ENCODE measurements at places on chromosomes 7 and 10.

DNA sequence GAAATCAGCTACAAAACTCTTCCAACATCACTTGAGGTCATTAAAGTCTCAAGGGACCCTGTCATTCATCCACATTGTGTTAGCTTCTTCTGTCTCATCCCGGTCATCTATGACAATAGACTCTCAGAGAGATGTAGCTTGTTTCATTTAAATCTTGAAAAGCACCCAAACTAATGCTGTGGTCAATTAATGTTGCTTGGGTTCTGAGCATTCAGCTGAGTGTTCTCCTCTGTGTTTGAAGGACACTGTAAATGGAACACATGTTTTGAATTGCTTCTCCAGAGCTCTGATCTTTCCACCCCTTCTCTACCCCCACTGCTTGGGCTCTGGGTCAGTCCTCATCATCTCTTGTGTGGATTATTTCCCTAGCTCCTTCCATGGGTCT is 19.6 kb upstream of the ADD3 start:
- no peaks in the 10 kb centered on the region for H3K27me3 ChIP-seq
- H3K4me1 ChIP-seq, result no peaks in the 10 kb centered on the region
- no peak overlapping the region for H3K27ac ChIP-seq
- H3K4me3 ChIP-seq, result no peak overlapping the region
- DNase-seq, result no peak

DNA sequence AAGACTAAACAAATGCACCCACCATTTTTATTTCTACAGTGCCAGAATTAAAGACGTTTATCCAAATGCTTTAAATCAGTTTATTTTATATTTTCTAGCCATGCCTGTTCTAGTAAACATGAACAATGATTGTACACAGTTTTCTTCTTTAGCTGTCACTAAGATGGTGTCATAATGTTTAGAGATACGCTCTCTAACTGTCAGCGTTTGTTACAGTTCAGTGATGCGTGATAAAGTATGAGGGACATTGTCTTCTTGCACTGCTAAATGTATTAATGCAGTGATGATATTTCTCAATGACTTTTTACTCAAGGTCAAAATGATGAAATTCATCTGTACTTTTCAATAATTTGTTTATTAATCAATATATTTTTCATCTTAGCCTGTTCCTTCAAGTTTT is 513.6 kb downstream of the ATRNL1 start:
- no peak for DNase-seq
- no peaks in the 10 kb centered on the region for H3K36me3 ChIP-seq
- no peak overlapping the region for H3K4me3 ChIP-seq
- H3K27me3 ChIP-seq, result no peaks in the 10 kb centered on the region

GRCh38 chr7:29953726-29954347 is 35.8 kb downstream of the SCRN1 start:
- no peak for DNase-seq
- H3K36me3 ChIP-seq, result no peaks in the 10 kb centered on the region
- no peak overlapping the region for H3K4me3 ChIP-seq
- H3K27ac ChIP-seq, result no peak overlapping the region
- H3K27me3 ChIP-seq, result no peaks in the 10 kb centered on the region
- peaks cover 9% of the 10 kb centered on the region for H3K4me1 ChIP-seq

GRCh38 chr7:105905910-105906568 is 29.6 kb upstream of the ATXN7L1 start:
- no peak overlapping the region for H3K4me3 ChIP-seq
- no peak overlapping the region for H3K27ac ChIP-seq
- no peaks in the 10 kb centered on the region for H3K36me3 ChIP-seq
- no peaks in the 10 kb centered on the region for H3K27me3 ChIP-seq

- no peak overlapping the region for H3K4me3 ChIP-seq
- no peak for DNase-seq
- no peaks in the 10 kb centered on the region for H3K27me3 ChIP-seq
- peaks cover 22% of the 10 kb centered on the region for H3K4me1 ChIP-seq
- no peaks in the 10 kb centered on the region for H3K36me3 ChIP-seq
These were observed 46.6 kb upstream of the ARHGAP12 start for GRCh38 chr10:31975157-31975765.

DNA sequence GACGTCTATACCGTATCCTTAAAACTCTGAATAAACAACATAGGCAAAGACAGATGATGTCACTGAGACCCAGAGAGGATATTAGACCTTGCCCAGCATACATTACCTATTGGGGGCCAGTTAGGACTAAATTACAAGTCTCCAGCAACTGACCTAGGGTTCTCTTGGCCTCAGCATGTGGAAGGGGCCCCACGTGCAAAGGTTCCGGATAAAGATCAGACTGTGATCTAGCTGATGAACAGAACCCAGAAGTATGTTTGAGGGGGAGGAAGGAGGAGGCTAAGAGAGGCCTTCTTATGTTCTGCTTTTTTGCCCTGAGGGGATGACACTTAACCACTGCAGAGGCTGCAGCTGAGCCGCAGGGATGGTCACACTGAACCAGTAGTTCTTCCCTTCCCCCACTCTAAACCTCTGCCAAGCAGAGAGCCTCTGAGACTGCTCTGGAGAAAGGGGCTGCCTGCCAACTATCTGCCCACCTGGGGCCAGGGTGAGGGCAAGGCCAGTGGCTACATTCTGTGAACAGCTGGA is 24.0 kb upstream of the KMT2C start:
- peaks cover 6% of the 10 kb centered on the region for H3K4me1 ChIP-seq
- peak overlapping the region; percentile 34 for H3K27ac ChIP-seq
- H3K36me3 ChIP-seq, result no peaks in the 10 kb centered on the region
- DNase-seq, result no peak

- H3K27ac ChIP-seq, result no peak overlapping the region
- no peak for DNase-seq
- no peaks in the 10 kb centered on the region for H3K36me3 ChIP-seq
- H3K4me1 ChIP-seq, result no peaks in the 10 kb centered on the region
These were observed 140.5 kb downstream of the CUX1 start for GRCh38 chr7:101957744-101958525.

- H3K4me3 ChIP-seq, result no peak overlapping the region
- H3K4me1 ChIP-seq, result no peaks in the 10 kb centered on the region
- no peaks in the 10 kb centered on the region for H3K36me3 ChIP-seq
- H3K27me3 ChIP-seq, result no peaks in the 10 kb centered on the region
These were observed 30.7 kb downstream of the CNNM2 start for GRCh38 chr10:102948786-102949185.

- no peaks in the 10 kb centered on the region for H3K27me3 ChIP-seq
- H3K36me3 ChIP-seq, result no peaks in the 10 kb centered on the region
- no peak overlapping the region for H3K27ac ChIP-seq
- H3K4me3 ChIP-seq, result no peak overlapping the region
- DNase-seq, result no peak
These were observed 32.8 kb downstream of the SLC16A12 start for GRCh38 chr10:89502549-89502948.

DNA sequence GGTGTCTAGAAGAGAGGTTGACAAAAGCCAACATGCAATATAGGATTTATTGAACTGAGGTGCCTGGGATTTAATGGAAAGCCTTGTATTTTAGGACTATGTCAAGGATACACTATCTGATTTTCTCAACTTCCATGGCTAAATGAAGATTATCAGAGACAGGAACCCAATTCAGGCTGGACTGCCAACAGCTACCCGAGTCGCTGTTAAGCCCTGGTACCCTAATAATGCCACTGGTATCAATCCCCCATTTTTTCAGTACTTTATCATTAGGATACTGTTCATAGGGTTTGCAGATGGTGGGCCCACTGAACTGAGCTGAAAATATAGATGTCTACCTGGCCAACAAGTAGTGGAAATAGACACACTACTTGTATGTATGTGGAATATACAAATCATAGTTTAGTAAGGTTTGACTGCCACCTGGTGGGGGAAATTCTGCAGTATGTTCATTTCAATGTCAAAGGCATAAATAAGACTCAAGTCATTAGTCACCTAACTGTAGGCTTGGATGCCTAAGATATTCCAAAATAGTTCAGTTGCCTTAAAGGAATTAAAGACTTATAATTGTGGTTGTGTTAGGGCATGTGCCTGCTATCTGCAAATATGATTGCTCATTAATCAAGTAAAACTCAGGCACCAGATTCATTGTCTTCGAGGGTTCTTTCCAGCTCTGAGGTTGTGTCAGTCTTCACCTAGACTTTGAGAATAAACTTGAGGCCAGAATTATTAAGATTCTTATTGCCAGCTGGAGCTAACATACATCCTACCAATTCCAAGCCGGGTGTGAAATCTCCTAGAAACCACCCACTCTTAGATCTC is 34.1 kb upstream of the NOBOX start:
- H3K4me3 ChIP-seq, result no peak overlapping the region
- no peaks in the 10 kb centered on the region for H3K4me1 ChIP-seq
- no peak for DNase-seq
- no peaks in the 10 kb centered on the region for H3K27me3 ChIP-seq
- no peaks in the 10 kb centered on the region for H3K36me3 ChIP-seq
- H3K27ac ChIP-seq, result no peak overlapping the region

DNA sequence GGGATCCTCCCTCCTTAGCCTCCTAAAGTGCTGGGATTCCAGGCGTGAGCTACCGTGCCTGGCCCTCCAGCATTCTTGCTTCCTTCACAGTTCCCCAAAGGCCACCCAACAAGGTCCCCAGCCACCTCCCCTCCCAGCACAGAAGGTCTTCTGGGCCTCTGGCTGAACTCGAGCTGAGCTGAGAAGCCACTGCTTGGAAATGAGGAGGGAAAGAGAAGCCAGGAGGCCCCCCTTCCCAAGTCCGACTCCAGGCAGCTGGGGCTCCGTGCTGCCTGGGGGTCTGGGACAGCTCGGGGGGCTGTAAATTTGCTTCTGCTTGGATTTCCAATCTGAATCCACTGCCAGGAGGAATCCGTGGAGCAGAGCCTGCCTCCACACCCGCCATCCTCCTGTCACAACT is 5.5 kb upstream of the EPO start:
- H3K36me3 ChIP-seq, result no peaks in the 10 kb centered on the region
- H3K27ac ChIP-seq, result no peak overlapping the region
- no peak for DNase-seq
- no peak overlapping the region for H3K4me3 ChIP-seq

DNA sequence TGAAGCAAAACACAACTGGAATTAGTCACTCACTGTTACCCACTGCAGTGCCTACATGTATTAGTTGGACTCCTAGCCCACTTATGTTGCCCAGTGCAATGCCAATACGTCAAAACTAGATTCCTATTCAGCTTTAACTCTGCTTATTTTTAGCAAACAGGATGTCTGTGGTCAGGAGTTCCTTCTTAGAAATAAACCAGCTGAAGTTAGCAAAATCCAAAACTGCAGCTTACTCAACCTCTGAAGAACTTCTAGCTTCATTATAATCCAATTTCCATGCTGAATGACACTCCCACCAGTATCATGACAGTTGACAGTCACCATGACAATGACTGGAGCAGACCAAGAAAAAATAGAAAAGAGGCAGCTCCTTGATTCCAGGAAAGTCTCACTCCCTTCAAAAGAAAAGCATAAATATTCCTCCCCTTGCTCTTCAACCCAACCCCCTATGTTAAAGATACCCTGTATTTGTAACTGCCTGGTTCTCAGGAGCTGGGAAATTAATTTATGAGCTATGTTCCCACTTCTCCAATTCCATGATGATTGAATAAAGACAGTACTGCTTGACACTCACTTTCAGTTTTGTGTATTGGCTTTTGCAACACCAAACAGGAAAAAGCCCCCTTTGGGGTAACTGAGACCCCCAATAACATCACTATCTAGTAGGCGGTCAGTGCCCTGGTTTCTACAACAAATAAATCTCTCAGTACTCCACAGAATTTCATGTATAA is 327.4 kb downstream of the SORCS1 start:
- no peaks in the 10 kb centered on the region for H3K4me1 ChIP-seq
- H3K27me3 ChIP-seq, result no peaks in the 10 kb centered on the region
- DNase-seq, result no peak
- H3K36me3 ChIP-seq, result no peaks in the 10 kb centered on the region

DNA sequence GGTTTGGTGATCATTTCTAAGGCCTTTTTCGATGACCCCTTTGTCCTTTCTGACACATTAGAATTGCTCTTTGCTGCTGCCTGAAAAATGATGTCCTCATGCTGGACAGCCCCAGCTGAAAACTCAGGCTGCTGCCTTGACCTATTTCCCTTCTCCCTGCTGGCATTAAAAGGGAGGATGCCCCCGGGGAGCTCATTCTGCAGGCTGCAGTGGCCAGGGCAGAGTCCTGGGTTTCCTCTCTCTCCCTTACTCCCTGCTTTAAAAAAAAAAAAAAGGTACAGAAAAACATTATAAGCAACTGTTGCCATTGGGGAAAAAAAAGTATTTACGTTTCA is 35.4 kb downstream of the LRRC4 start:
- no peaks in the 10 kb centered on the region for H3K4me1 ChIP-seq
- peaks cover 8% of the 10 kb centered on the region for H3K36me3 ChIP-seq
- H3K27ac ChIP-seq, result no peak overlapping the region
- H3K27me3 ChIP-seq, result no peaks in the 10 kb centered on the region

DNA sequence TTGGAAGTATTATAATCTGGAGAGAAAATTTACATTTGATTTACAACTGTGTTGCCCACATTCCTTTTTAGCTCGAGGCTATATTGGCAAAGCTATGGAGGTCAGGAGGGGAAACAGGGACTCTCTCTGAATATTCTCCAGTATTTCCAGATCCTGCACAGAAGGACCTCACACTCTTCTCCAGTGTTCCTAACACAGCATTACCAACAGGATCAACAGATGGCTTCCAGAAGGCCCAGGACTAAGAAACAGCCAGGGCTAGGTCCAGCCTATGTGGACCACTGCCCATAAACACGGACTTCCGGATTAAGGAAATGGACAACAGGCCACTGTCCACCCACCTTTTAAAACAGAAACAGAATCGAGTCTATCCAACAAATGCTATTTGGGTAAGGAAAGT is 65.3 kb downstream of the CHCHD3 start:
- H3K27ac ChIP-seq, result no peak overlapping the region
- H3K36me3 ChIP-seq, result no peaks in the 10 kb centered on the region
- no peaks in the 10 kb centered on the region for H3K27me3 ChIP-seq
- H3K4me1 ChIP-seq, result no peaks in the 10 kb centered on the region

DNA sequence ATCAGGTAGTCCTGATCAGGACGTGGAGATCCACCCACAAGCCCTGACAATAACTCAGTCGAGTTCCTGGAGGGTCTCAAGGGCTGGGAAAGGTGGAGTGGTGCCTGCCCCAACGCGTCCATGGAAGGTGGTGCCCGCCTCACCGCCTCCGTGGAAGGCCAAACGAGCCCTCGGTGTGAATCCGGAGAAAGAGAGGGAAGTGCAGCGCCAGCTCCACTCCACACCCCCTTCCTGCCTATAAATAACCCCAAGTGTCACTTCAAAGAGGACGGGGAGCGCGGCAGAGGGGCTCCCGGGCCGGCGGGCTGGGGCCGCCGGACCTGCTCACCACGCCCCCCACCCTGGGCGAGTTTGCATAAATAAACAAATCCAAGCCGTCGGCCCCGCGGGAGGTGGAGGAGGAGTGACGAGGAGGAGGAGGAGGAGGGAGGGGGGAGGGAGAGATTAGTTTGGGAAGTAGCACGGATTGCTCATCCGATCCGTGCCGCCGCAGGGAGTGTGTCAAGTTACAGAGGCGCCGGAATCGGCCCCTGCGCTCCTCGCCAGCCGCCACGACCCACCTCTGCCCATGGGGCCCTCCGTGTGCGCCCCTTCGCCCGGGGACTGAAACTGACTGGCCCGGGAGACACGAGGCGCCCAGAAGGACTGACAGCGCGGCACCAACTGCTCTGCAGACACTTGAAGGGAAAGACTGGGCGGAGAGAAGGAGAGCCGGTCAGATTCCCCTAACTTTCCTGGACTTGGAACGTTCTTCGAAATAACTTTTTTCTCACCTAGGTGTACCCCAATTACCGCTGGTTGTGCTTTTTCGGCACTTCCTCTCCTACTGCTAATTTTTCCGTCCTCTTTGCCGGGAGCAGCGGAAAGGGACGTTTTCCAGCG is at the start of gene COL13A1:
COL13A1 (plus strand) TSS at position 473 of the 882 bp plus-strand sequence. CDS start 518 bp downstream, outside the sequence.
- no peak within 1 kb of the TSS for H3K4me3 ChIP-seq
- no peaks in the 10 kb centered on the region for H3K4me1 ChIP-seq
- H3K27ac ChIP-seq, result no peak within 1 kb of the TSS
- no peaks in the 10 kb centered on the region for H3K36me3 ChIP-seq

All from CD8-positive, alpha-beta memory T cell (primary cell).